ENCODE measurements at places on chromosomes 1 and 21. TPM values are rescaled to one million over a fixed set of nuclear protein-coding genes. Genes with fewer than 3 reads are reported as not detected.

DNA sequence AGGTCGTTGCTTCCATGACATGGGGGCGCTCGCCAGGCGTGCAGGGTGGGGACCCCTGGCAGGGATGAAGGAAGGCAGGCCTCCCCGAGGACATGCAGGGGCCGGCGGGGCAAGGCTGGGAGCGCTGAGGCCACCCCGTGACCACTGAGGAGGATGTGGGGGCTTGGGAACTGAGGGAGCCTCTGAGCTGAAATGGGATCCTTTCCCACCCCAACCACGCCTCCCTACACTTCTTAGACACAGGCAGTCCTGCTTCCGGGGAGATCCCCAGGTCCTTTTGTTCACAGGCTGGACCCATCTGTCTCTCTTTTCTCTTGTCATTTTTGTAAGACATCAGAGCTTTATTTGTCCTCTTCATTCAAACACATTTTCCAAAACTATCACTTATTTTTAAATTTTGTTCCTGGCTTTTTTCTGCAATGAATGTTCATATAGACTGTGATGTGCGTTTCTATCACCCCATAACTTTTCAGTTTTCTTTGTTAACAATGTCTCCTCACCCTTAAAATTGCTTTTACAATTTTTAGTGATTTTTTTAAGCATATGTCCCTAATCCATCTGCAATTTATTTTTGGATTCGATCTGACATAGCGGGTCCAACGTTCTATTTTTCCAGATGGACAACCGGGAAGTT is 156.7 kb upstream of the BACE2 start:
- DNase-seq = no peak
- H3K36me3 ChIP-seq = no peaks in the 10 kb centered on the region
- no peaks in the 10 kb centered on the region for H3K4me1 ChIP-seq
- no peak overlapping the region for H3K27ac ChIP-seq
- no peak overlapping the region for H3K4me3 ChIP-seq
- no peaks in the 10 kb centered on the region for H3K27me3 ChIP-seq

DNA sequence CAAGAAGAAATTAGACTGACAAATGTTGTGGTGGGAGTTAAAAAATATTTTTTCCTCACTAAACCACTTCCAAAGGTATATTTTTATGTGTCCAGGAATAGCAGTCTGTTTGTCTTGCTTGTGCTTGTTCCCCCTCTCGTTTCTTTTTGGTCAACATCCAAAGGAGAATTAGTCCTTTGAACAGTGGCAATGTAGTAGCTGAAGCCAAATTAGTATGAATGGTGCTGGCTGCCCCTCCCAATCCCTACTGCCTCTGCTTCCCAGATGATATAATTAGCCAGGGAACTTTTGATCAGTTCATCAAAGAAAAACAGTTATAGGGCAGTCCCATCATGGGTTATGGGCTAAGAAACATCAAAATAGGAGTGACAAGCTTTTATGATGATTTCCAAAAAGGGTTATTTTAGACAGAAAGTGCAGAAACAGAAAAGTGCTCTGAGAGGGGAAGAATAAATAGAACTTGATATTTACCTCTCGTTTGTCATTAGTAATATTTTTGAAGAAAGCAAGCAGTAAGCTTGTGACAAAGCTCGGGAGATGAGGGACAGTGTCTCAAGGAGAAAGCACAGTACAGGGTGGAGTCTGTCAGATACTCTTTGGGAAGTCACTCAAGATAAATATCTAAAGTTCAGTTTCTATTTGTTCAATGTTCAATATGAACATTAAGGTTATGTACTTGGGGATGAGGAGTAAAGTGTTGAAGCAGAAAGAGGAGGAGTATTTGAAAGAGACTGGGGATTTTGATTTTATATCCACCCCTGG is 239.1 kb downstream of the HLX start:
- peaks cover 3% of the 10 kb centered on the region for H3K4me1 ChIP-seq
- no peak overlapping the region for H3K4me3 ChIP-seq
- no peak for DNase-seq
- no peaks in the 10 kb centered on the region for H3K36me3 ChIP-seq
- H3K27ac ChIP-seq = no peak overlapping the region

The TESK2 gene
- 2.1 TPM for total RNA-seq

The PDZK1IP1 gene
- total RNA-seq = not detected

- H3K27me3 ChIP-seq = no peaks in the 10 kb centered on the region
- H3K27ac ChIP-seq = no peak overlapping the region
- no peaks in the 10 kb centered on the region for H3K4me1 ChIP-seq
- no peaks in the 10 kb centered on the region for H3K36me3 ChIP-seq
- H3K4me3 ChIP-seq = no peak overlapping the region
- peak; percentile 38 for DNase-seq
These were observed 18.4 kb upstream of the RPL11 start for GRCh38 chr1:23673086-23673813.

DNA sequence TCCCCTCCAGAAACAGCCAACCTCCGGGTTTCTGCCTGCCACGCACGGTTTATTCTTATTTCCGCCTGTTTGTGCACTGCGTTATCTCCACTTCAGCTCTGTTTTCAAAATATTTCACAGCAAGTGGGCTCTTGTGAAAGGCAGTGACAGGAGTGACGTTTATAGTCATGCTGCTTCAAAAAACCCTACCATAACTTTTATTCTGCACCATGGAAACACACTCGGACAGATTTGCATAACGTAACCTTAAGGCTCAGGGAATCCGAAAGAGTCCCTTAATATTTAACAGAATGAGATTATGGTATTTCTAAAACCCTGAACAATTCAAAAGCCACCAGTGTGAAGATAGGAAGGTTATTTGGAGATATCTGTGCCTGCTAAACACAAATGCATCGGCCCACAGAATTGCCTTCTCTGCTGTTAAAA is 782 bp upstream of the SDE2 start:
- no peaks in the 10 kb centered on the region for H3K36me3 ChIP-seq
- H3K4me1 ChIP-seq = peaks cover 52% of the 10 kb centered on the region
- peak overlapping the region; percentile 96 for H3K27ac ChIP-seq
- peak; percentile 63 for DNase-seq
- no peaks in the 10 kb centered on the region for H3K27me3 ChIP-seq
- peak overlapping the region; percentile 28 for H3K4me3 ChIP-seq

- no peak overlapping the region for H3K4me3 ChIP-seq
- H3K27me3 ChIP-seq = peaks cover 11% of the 10 kb centered on the region
- H3K36me3 ChIP-seq = no peaks in the 10 kb centered on the region
- no peak for DNase-seq
- no peak overlapping the region for H3K27ac ChIP-seq
- no peaks in the 10 kb centered on the region for H3K4me1 ChIP-seq
These were observed 72.9 kb upstream of the SELENON start for GRCh38 chr1:25727088-25727487.

DNA sequence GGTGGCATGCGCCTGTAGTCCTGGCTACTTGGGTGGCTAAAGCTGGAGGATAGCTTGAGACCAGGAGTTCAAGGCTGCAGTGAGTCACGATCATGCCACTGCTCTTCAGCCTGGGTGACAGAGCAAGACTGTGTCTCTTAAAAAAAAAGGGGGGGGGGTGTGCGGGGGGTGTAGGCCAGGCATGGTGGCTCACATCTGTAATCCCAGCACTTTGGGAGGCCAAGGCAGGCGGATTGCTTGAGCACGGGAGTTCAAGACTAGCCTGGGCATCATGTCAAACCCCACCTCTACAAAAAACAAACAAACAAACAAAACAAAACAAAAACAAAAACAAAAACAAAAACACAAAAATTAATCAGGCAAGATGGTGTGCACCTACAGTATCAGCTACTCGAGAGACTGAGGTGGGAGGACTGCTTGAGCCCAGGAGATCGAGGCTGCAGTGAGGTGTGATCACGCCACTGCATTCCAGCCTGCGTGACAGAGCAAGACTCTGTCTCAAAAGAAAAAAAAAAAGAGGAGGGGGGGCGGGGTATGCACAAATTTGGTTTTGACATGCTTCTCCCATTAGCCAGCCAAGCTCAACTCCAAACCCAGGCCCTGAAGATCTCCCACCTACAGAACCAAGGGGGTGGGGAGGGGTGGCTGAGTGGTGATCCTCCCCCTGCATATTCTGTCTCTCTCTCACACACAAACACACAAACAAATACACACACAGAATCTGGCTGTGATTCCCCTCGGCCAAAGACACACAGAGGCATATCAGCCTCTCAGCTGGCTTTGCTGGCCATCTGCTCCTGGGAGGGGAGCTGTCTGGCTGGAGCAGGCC is 3.1 kb downstream of the PTAFR start:
- no peak overlapping the region for H3K4me3 ChIP-seq
- DNase-seq = no peak
- H3K27ac ChIP-seq = no peak overlapping the region
- H3K4me1 ChIP-seq = no peaks in the 10 kb centered on the region
- H3K27me3 ChIP-seq = no peaks in the 10 kb centered on the region

DNA sequence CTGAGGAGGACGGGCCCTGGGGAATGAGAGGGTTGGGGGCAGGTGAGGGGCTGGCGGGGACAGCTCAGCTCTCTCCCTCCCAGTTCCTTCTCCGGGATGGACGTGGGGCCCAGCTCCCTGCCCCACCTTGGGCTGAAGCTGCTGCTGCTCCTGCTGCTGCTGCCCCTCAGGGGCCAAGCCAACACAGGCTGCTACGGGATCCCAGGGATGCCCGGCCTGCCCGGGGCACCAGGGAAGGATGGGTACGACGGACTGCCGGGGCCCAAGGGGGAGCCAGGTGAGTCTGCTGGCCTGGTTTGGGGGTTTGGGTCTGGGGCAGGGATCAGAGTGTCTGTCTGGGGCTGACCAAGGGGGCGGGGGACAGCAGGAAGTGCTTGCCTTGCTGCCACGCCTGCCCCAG is 495 bp downstream of the C1QC start:
- no peak overlapping the region for H3K4me3 ChIP-seq
- H3K27me3 ChIP-seq = no peaks in the 10 kb centered on the region
- H3K4me1 ChIP-seq = no peaks in the 10 kb centered on the region

GRCh38 chr1:220772846-220773245 is 13.9 kb upstream of the MTARC1 start:
- no peak for DNase-seq
- H3K36me3 ChIP-seq = peaks cover 5% of the 10 kb centered on the region
- H3K4me1 ChIP-seq = no peaks in the 10 kb centered on the region

DNA sequence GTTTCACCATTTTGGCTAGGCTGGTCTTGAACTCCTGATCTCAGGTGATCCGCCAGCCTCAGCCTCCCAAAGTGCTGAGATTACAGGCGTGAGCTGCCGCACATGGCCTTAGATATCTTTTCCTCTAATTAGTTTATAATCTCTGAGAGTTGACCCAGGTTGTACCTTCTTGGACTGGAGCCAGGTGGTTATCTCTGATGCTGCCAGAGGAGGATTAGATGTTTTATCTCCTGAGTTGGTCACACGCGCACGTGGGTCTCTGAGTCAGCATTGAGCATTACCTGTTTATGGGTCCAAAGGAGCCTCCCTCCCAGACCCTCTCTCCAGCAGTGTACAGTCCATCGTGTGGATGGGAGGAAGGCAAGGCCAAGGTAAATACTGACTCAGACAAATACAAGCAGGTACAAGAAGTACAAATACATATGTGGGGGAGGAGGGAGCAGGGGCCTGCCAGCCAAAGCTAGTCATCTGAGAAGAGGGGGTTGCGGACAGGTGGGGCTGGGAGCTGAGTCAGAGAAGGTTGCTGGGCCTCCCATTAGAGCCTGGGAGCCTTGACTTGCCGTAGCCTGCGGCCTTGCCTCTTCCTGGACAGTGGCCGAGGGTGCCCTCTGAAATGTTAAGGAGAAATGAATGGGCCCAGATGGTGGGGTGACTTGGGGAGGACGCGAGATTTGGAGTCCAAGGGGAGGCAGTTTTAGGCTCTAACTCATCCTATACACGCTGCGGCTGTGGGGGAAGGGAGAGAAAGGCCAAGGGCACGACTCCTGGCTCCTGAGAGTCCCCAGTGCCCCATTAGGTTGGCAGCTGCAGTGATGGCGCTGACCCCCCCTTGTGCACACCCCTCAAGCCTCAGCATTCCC is 13.1 kb downstream of the IL6R start:
- no peak overlapping the region for H3K4me3 ChIP-seq
- no peaks in the 10 kb centered on the region for H3K36me3 ChIP-seq
- no peaks in the 10 kb centered on the region for H3K27me3 ChIP-seq
- peak; percentile 47 for DNase-seq

- no peak for DNase-seq
- H3K27ac ChIP-seq = no peak overlapping the region
- no peak overlapping the region for H3K4me3 ChIP-seq
- no peaks in the 10 kb centered on the region for H3K27me3 ChIP-seq
- H3K4me1 ChIP-seq = peaks cover 5% of the 10 kb centered on the region
These were observed 5.2 kb downstream of the MTARC1 start for GRCh38 chr1:220791956-220792355.

The TCHHL1 gene
- not detected for total RNA-seq

- no peak overlapping the region for H3K4me3 ChIP-seq
- no peak for DNase-seq
- no peaks in the 10 kb centered on the region for H3K36me3 ChIP-seq
- H3K27me3 ChIP-seq = no peaks in the 10 kb centered on the region
These were observed 4.5 kb downstream of the C21orf58 start for GRCh38 chr21:46319186-46319585.

DNA sequence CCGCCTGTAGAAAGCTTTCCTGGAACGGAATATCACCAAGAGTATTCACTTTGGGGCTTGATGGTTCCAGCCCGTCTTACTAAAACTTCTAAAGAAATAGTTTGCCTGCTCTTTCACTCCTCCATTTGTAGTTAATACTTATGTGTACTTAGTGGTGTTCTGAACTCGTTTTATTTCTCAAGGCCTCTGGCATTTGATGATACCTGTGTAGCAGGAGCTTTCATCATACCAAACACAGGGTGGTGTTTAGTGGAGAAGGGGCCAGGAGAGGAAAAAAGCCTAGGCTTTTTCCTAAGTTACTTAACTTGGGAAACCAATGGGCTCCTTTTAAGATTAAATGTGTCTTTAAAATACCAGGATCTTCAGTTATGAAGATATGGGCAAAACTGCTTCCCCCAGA is 74.3 kb downstream of the RPS6KA1 start:
- H3K27me3 ChIP-seq = peaks cover 27% of the 10 kb centered on the region
- DNase-seq = no peak
- H3K4me1 ChIP-seq = no peaks in the 10 kb centered on the region

The SPRR3 gene
- not detected for total RNA-seq

- peak; percentile 32 for DNase-seq
- peaks cover 27% of the 10 kb centered on the region for H3K36me3 ChIP-seq
- H3K27ac ChIP-seq = peak overlapping the region; percentile 84
- H3K4me1 ChIP-seq = peaks cover 21% of the 10 kb centered on the region
- H3K27me3 ChIP-seq = no peaks in the 10 kb centered on the region
- H3K4me3 ChIP-seq = peak overlapping the region; percentile 92
These were observed 581 bp downstream of the ETV3 start for GRCh38 chr1:157137408-157138219.

The SASS6 gene
- total RNA-seq = 6.5 TPM

- no peak overlapping the region for H3K4me3 ChIP-seq
- H3K27me3 ChIP-seq = peaks cover 92% of the 10 kb centered on the region
- peaks cover 18% of the 10 kb centered on the region for H3K4me1 ChIP-seq
- no peak for DNase-seq
These were observed 6.8 kb upstream of the LHX9 start for GRCh38 chr1:197910120-197910991.

GRCh38 chr1:197902131-197902453 is 338 bp upstream of the C1orf53 start:
- peak overlapping the region; percentile 76 for H3K4me3 ChIP-seq
- DNase-seq = no peak
- peak overlapping the region; percentile 52 for H3K27ac ChIP-seq
